ENCODE measurements at places on chromosomes 7 and 10. TPM values are rescaled to one million over a fixed set of nuclear protein-coding genes. Genes with fewer than 3 reads are reported as not detected.

The ACBD5 gene
- 23.1 TPM for total RNA-seq

The SLC13A1 gene
- total RNA-seq, result not detected

The SVIL gene
- 302 TPM for total RNA-seq

The PDZD7 gene
- 1.2 TPM for total RNA-seq

The GRM8 gene
- 0.52 TPM for total RNA-seq

The LRMDA gene
- total RNA-seq, result 3.3 TPM

The HTR7 gene
- 3.0 TPM for total RNA-seq

DNA sequence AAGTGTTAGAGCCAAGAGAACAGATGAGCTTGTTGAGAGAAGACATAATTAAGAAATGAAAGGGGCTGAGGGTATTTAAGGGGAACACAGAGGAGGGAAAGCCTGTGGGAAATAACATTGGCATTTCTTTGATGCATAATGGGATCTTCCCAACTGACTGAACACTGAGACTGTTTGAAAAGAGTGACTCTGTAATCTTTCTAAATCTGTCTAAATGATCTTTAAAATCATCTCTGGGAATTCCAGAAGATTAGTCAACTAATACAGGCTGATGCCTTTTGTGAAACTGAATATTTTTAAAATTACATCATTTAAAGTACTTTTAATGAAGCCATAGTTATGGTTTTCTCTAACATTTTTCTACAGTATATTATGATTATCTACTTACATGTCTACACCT is 17.4 kb upstream of the SLC35G1 start:
- no peak for DNase-seq

- DNase-seq, result no peak
These were observed 19.8 kb downstream of the ERCC6 start for GRCh38 chr10:49518982-49519578.

DNA sequence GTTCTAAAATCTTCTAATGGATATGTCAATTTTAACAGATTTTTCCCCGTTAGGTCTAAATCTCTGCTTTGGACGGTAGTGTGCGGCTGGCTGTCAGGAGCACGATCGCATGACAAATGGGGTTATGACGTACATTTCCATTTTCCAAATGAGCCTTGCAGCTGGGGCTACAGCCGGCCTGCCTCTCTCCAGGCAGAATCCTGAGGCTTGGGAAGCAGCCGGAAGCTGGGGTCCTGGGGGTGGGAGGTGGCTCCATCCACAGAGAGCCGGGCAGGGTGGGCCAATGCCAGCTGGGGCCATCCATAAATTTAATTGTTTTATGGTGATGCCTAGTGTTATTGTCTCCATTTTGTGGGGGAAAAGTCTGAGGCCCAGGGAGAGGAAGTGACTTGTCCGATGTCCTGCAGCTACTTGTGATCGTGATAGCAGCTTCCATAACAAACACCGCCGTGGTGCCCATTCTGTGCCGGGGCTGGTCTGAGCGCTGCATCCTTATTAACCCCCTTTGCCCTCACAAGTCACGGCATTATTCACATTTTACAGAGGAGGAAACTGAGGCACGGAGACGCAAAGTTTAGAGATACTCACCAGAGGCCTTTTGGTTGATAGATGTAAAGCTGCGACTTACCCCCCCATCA is 53.0 kb upstream of the EBF3 start:
- no peak for DNase-seq

- no peak for DNase-seq
These were observed 9.5 kb upstream of the WDR11 start for GRCh38 chr10:120841522-120842189.

DNA sequence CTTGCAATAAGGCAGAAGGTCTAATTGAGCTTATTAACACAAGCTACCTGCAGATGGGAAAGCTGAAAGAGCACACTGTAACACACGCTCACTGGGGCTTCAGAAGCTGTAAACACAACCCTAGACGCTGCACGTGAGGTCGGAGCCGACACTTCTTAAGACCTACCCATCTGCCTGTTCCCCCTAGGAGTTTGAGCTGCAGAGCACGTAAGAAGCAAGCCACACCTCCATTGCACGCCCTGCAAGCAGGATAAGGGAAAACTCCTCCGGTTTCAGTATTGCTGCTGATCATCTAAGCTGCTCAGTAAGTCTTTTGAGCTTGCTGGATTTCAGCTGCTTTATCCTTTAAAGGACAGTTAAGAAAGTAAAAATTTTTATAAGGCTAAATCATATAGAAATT is 244.0 kb upstream of the ZWINT start:
- no peak for DNase-seq

DNA sequence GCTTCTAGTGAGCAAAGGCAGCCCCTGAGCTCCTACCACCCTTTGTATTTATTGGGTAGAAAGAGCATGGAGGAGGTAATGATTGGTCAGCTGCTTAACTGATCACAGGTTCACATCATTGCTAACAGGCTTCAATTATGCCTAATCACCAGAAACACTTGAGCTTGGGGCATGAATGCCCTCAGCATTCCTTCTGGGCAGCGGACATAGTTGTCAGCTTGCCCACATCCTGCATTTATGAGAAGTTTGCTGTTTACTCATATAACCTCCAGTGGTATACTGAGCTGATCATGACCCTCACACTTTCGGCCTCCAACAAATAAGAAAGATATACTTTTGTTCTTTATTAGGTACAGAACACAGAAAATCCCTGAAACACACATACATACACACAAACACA is 140.3 kb upstream of the ODAD2 start:
- DNase-seq, result no peak

DNA sequence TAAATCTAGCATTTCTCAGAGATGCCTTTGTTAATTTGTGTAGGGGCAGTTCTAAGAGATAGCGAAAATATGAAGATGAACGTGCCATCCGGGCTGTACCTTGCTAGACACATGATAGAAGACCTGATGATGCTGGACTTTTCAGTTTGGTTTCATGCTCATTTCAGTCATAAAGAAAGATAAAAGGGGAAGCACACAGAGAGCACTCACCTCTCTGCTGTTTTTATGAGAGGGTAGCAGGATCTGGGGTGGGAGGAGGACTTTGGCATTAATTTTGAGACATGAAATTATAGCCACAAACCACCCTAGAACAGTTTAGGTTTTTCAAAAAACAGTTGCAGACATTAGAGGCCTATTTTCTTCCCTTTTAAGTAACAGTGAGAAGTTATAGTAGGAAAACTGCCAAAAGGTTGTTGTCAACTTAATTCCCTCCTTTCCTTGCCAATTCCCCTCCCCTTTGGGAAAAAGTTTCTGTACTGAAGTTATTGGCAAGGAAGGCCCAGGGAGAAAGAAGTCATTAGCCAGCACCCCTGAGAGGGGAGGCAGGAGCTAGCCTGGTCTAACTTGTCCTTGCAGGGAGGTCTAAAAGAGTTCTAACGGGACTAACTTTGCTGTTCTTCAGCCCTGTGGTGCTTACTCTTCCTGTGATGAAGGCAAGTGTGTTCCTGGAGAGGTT is 2.6 kb downstream of the ST7 start:
- DNase-seq, result no peak

GRCh38 chr10:132405463-132405991 is 8.5 kb downstream of the PWWP2B start:
- DNase-seq, result no peak

DNA sequence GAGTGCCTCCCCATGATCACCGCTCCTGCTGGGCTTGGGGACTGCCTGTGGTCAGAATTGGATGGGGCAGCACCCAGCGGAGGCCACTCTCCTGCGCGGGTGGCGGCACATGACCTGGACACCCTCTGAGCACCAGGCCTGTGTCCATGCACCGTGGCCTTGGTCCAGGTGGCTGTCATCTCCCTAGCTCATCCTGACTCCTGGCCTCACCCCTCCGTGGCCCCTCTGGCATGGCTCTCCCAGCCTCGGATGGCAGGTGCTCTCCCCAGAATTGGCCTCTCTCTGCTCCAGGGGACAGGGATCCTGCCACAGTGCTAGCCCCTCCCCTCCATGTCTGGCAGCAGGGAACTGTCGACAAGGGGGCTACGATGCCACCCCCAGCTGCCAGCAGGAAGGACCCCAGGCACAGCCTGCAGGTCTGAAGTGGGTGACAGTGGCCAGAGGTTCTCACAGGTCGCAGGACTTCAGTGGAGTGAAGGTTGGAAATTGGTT is 37.2 kb upstream of the BTBD16 start:
- DNase-seq, result no peak

DNA sequence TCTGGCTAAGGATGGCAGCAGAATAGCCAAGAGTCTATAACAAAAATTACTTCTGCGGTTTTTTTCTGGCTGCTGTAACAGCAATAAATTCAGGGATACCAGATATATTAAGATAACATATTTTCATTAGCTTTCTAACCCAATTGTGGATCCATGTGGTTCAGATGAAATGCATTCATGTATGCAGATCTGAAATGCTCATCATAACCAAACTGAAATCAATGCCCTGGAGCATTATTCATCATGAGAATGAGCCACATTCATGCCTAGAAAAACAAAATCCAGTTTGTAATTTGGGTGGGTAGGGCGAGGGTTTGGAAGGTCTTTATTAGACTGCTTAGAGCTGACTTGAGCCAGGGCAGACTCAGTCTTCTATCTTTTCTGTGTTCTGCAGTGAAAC is 69.8 kb upstream of the SEMA3A start:
- no peak for DNase-seq

- no peak for DNase-seq
These were observed 12.6 kb upstream of the CPVL start for GRCh38 chr7:29158795-29159423.

DNA sequence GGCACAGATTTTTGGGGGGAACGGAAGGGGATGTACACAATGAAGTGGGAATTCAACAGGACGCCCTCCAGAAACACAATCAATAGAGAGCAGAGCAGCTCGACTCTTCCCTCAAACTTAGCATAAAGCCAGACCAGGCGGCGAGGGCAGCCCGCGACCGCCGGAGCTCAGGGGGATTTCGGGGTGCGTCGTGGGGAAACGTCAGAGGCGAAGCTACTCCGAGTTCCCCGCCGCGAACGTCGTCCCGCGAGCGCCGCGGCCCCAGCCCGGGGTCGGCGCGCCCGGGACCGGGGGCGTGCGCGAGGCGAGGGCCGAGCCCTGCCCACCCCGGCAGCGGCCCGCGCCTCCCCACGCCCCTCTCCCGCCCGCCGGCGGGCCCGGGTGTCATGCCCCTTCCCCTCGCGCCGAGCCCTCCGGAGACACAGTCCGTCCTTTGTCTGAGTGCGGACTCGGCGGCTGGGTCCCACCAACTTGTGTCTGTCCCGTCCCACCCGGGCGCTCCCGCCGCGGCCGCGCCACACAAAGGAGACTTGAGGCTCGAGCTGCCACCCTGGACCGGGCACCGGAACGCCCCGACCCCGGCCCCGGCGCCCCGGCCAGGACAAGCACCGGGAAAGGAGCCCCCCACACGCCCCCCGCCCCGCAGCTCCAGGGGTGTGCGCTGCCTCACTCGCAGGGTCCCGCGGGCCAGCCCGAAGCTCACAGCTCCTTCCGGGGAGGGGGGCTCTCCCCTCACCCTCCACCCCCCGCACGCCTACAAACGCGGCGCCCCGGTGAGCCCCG is 634 bp downstream of the EZH2 start:
- DNase-seq, result peak; percentile 46

- peak; percentile 37 for DNase-seq
These were observed 137.3 kb downstream of the PTPN20 start for GRCh38 chr10:47048526-47048905.

DNA sequence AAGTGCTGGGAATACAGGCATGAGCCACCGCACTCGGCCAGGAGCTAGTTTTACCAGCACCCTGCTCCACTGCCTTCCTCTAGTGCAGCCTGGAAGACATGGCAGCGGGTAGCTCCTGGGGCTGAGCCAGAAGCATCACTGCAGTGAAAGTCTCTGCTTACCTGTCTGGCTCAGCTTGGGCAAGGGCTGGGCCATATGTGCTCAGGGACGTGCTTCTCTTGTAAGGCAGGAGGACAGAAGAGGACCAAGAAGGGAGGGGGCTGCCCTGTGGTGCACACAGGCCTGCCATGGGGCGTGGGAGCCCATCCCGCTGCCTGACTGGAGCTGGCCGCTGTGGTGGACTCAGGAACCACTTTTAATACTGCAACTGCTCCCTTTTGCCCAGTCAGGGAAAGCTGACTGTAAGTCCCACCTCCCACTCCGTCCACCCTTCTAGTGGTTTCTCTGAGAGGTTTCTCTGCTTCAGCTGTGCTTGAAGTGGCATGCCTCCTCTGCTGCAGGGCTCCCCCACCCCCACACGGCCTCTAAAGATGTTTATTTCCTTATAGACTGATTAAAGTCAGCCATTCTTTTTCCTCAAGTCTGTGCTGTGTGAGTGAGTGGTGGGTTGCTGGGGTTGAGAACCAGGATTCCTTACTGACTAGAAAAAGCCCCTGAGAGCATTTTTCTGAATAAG is 25.3 kb upstream of the C10orf95 start:
- no peak for DNase-seq

DNA sequence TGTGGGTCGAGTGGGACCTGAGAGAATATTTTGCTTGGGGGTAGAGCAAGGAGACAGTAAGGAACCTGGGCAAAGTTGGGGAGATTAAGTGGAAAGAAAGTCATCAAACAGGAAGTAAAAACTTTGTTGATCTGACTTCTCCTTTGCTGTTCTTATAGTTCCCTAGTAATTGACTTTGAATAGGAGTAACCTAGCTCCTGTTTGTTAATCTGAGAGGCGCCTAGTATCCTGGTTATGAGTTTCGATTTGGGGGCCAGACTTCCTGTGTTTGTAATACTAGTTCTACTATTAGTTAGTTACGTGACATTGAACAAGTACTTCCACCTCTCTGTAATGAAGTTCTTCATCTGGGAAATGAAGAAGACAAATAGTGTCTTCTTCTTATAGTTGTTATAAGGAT is 99.1 kb downstream of the ZNF365 start:
- DNase-seq, result no peak

DNA sequence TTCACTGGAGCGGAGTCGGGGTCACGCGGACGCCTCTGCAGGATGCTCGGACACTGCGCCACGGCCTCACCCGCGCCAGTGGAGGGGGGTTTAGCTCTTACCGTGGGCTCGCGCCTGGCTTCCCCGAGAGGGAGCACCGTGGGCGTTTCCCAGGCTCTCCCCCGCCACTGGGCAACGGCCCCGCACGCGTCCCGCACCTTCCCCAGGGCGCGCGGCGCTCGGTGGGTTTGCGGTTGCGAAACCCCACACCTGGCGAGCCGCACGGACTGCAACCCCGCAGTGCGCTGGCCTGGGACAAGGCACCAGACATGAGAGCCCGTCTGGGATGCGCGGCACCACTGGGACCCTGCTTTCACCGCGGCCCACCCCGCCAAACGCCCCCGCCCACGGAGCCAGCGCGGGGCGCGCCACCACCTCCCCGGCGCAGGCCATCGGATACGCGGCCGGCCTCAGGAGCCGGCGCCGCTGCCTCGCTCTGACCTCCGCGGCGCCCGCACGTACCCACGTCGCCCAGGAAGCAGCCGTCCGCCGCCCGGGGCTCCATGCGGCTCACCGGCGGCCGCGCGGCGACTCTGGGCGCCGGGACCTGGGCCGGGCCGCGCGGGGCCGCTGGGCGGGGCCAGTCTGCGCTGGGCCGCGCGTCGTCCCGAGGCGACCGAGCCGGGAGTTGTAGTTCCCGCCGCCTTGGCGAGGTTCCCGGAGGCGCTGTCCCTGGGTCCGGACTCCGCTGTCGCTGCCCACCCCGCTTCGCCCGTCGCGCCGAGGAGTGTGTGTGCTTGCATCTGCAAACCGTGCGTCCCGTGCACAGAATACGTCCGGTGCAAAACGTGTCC is at the start of gene ASB13:
ASB13 (minus strand) TSS at position 588 of the 833 bp plus-strand sequence; CDS start at position 544, 44 bp downstream.
- DNase-seq, result peak; percentile 70

GRCh38 chr7:137953665-137954470 is 48.0 kb downstream of the CREB3L2 start:
- no peak for DNase-seq
